ENCODE measurements at places on chromosomes 12 and 14.

- DNase-seq, result no peak
These were observed 165.4 kb downstream of the NRXN3 start for GRCh38 chr14:78335531-78335930.

GRCh38 chr12:27869567-27869966 lies 89.5 kb upstream of the MANSC4 start:
- no peak for DNase-seq

DNA sequence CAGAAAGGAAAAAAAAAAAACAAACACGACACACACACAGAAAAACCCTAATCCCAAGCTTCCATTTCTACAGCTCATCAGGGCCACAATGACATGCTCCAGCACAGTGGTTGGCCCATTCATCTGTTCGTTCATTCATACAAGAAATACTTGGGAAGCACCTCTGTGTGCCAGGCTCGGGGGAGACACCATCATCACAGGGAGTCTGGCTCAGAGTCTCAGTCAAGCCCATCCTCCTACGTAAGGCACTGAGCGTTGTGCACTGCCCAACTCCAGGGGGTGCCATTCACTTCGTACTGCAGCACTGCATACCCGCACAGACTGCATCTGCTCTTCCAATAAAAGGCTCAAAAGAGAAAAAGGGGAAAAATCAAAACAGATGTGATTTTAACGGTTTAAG lies 15.3 kb downstream of the VPS37B start:
- no peak for DNase-seq

DNA sequence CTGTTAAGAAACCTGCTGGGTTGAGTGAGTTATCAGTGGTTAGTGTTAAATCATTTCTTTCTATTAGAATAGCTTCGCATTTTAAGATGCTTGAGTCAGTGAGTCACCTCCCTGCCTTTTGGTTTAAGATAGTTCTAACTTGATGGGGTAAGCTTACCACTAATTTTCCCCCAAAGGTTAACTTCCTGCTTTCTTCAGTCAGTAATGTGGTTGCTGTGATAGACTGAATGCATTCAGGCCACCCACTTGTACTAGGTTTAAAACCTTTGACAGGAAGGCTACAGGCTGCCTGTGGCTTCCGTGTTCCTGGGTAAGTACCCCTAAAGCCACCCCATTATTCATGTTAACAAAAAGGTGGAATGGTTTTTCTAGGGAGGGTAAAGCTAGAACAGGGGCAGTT lies 25.3 kb downstream of the CLEC2A start:
- DNase-seq, result peak; percentile 51

GRCh38 chr12:54164387-54165145 lies 24.2 kb downstream of the SMUG1 start:
- DNase-seq, result no peak

- no peak for DNase-seq
These were observed 5.8 kb downstream of the RAB21 start for GRCh38 chr12:71760471-71760870.

- DNase-seq, result no peak
These were observed 16.2 kb downstream of the ZNF664 start for GRCh38 chr12:123989168-123989567.

DNA sequence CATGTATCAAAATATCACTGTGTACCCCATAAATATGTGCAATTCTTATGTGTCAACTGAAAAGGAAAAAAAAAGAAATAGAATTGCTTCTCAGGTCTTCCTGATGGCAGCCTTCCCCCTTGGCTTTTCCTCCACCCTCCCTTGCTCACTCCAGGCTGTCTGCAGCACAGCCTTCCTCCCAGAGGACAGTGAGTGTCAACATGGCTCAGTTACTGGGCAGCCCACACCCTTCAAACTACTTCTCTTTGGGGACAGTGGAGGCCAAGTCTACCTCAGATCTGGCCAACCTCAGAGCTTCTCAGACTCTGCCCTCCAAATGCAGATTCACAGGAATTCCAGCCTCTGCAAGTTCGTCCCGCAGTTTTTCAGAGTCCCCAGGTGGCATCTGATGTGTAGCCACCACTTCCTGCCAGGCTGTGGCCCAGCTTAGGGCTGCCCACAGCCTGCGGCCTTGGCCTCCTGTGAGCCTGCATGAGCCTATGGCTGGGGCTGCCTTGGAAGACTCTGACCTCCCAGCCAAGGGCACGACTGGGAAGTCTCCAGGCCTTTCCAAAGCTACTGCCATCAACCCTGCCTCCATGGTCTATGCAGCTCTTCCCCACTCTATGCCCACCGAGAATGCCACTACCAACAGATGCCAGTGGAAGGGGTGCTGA lies 148.0 kb upstream of the PWP1 start:
- DNase-seq, result no peak

DNA sequence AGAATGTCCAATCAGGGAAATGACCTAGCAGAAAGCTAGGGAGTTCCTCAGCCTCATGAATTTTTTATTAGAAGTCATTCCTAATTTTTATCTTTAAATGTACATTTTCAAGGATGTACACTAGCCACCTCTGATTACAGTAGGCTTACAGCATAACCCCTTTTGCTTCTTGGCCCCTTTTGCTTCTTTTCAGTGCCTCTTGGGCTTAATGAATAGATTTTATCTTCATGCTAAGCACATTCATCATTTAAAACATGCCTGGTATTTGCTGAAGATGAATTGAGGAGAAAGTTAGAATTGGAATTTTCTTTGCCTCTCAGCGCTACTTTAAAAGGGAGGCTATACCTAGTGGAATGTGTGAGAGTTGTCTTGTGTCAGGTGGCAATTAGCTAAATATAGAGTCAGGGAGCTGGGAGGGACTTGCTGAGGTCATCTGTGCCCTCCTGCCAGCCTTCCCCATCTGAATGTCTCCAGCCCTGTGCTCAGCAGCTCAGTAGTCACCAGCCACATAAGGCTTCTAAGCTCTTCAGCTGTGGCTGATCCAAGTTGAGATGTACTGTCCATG lies 132.1 kb downstream of the SAMD4A start:
- no peak for DNase-seq

DNA sequence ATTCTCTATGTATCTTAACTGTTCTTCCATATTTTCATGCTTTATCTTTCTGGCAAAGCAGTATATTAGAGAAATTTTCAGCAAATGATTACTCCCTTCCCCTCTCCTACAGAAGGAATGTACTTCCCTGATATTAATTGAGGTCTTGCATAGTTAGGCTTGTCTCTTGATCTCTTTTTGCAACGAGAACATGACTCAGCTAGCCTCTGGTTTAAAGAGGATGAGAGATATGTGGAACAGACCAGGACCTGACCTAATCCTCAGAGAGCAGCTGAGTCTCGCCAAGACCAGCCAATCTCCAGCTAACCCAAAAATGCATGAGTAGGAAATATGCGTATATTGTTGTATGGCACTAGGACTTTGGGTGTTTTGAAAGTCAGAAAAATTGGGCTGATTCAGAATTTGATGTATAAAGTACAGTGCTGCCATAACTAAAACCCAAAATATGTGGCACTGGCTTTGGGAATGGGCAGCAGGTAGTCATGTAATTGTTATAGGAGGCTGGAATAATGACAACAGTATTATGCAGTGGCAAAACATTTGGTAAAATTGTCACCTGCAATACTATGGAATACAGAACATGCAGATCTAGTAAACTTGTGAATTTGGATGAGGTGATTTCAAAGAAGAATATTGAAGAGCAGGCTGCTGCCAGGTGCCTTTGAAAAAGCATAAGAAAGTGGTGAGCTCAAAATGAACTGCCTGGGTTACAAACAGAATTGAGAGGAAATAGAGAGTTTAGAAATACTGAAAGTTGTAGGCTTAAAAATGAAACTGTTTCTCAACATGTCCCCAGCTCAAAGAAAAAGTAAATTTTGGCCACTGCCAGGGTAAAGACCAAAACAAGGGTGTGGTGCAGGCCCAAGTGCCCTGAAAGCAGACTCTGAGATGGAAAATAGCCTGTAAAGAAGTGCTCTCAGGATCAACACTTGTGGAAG lies 9.3 kb upstream of the USP15 start:
- no peak for DNase-seq

All from naive thymus-derived CD4-positive, alpha-beta T cell (primary cell).